ENCODE measurements at places on chromosomes 16 and 17.

- DNase-seq: no peak
Measured at GRCh38 chr16:14187517-14188338, 116.6 kb downstream of the MRTFB start.

GRCh38 chr16:57514791-57515600 lies 21.4 kb downstream of the CCDC102A start:
- no peak for DNase-seq

DNA sequence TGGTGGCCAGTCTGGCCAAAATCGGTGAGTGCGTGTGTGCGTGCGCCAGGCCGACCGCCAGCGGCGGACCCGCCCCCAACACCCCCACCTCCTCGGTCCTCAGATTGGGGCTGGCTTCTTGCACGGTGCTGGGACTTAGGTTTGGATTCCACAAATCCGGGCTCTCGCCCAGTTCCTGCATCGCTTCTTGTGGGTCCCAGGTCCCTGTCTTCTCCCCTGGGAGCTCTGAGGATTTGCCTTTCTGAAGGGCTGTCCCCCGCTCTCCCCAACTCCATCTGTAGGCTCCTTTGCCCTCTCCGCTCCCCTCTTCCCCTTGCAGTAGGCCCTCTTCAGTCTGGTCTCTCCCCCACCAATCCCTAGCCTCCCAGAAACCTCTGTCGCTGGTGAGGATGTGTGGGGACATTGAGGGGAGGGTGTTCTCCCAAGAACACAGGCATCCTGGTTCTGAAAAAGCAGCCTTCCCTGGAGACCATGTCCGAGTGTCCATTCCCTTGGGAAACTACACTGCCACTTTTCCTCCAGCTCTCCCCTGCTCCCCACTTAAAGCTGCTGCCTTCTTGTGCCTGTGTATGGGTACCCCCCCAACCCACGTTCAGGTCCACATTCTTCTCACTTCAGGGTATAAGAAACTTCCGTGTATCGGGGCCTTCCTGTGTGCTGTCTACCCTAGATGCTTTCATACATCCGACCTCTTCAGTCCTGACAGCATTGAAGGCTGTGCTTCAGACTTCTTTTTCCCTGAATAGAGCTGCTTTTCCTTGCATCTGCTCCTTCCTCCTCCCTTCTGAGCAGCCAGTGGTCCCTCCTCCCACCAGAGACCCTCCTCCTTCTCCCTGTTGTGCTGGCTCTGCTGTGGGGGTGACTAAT lies 632 bp downstream of the SLC9A5 start:
- DNase-seq: no peak

DNA sequence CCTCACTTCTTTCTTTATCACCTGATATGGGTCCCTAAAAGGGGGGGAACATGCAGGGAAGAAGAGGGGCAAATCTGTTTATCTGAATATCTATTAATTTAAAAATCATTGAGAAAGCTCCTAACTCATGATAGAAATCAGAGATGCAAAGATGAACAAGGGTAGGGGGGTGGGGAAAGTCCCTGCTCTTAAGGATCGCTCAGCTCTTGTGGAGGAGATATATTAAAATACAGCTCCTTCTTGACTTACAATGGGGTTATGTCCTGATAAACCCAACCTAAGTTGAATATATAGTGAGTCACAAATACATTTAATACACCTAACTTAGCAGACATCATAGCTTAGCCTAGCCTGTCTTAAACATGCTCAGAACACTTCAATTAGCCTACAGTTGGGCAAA lies 237.5 kb downstream of the MAF start:
- no peak for DNase-seq

DNA sequence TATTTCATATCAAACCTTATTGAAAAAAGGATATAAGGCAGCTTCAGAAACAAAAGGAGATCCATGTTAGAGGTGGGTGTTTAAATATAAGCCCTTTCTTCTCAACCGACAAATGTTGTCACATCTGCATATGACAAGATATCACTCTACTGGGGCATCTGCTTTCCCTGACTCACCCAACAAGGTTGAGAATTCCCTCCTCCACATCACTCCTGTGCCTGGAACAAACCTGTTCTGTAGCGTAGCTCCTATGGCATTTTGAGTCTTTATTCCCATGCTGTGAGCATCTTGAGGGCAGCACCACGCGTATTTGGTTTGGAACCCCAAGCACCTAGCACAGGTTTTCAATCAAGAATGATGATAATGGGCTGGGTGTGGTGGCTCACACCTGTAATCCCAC lies 59.4 kb upstream of the ZFHX3 start:
- no peak for DNase-seq

DNA sequence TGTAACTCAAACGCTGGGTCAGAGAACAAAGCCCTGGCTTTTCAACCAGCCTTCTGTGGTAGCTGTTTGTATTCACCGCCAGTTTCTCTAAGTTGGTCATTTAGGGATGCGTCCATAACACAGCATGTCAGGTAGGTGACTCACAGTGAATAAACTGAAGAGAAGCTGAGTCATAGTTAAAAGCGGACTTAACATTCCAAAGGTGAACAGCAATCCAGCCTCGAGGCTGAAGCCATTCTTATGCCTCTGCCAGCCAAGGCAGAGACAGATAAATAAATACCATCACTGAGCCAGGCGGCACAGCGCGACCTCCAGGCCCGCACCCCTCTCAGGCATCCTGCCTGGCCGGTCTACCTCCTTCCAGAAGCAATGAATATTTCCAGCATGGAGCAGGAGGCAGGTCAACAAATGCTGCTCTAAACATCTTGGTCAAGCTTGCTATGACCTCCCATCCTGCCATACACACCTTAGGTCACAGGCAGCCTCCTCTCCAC lies 12.4 kb upstream of the CACNG4 start:
- DNase-seq: peak; percentile 32

- no peak for DNase-seq
Measured at GRCh38 chr16:70302745-70303144, 3.8 kb downstream of the DDX19B start.

DNA sequence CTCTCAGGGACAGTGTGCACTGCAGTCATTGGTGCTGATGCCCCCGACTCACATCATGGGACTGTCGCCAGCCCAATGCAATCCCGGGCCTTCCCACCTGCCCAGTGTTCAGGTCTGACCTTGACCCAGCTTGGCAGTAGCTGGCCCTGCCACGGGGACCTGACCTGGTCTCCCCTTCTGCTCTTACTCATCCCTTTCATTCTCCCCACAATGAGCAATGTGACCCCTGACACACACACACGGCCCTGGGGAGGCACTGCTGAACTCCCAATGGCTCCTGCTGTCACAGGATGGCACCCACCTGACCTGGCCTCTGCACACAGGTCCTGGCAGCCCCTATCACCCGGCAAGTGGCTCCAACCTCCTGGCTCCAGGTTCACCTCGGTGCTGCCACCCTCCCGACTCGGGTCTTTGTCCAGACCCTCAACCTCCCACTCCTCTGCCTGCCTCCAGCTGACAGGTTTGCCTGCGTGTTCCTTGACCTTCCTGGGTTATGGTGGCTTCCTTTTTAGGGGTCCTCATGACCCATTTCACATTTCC lies 6.6 kb downstream of the CD300C start:
- DNase-seq: no peak

- DNase-seq: no peak
Measured at GRCh38 chr17:1228781-1229348, 41.4 kb upstream of the BHLHA9 start.

DNA sequence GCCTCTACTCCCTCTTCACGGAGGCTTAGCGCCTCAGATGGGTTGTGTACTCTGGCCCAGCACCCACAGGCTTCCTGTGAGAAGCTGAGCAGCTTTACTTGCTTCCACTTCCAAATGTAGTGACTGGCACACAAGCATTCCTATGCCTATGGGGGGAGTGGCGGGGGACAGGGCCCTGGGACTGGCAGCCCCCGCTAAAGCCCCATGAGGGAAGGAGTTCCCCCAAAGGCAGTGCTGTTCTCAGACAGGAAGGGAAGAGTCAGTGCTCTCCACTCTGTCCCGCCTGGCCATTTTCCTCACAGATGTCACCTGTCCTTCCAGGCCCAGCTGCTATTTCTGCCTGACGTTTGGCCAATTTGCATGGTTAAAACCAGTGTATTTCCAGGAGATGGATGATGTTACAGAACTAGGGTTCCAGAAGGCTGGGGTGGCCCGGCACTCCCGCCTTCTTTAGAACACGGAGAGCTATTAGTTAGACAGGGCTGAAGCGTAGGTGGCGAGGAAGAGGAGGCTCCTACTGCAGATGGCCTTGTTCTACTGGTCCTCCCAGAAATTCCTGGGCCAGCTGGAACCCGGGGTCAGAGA lies 83.9 kb upstream of the FBXO47 start:
- no peak for DNase-seq

GRCh38 chr16:84811529-84811928 lies 8.3 kb upstream of the CRISPLD2 start:
- no peak for DNase-seq

- no peak for DNase-seq
Measured at GRCh38 chr16:5393070-5393469, 295.5 kb upstream of the EEF2KMT start.

DNA sequence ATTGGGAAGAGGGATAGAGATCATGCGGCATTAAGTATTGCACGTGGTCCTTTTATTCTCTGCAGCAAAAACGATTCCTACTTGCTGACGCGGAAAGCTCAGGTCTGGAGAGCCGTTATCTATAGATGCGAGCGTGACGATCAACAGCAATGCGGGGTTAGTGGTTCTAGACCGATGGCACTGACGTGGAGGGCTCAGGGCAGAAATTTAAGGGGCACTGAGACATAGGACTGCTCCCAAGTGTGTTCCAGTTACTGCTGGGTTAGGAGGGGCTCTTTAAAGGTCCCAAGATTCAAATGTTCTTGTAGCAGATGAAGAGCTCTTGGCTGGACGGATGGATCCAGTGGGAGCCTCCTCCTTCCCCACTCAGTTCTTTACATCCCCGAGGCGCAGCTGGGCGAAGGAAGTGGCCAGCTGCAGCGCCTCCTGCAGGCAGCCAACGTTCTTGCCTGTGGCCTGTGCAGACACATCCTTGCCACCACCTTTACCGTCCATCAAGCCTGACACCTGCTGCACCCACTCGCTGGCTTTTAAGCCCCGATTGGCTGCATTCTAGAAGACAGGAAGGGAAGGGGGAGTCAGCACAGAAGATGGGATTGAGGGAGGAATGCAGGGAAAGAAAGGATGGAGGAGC lies 732 bp upstream of the EXOSC6 start:
- DNase-seq: no peak

- no peak for DNase-seq
Measured at GRCh38 chr17:78112518-78113471, 15.8 kb downstream of the TMC6 start.

DNA sequence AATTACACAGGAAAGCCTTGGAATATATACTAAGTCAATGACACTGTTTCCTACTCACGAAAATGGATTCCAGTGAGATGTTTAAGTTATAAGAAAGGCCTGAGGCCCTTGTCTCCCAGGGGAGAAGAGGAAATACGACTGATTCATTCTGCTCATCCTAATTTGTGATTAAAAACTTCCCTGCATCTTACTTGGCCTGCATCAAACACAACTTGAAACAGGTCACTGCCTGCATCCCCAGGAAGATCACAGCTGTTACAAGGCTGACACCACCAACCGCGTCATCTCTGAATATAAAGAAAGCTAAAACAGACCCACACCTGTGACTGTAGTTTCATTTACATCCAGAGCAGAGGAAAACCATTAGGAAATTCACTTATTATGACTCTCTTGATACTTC lies 121.9 kb downstream of the DNAH3 start:
- DNase-seq: no peak

DNA sequence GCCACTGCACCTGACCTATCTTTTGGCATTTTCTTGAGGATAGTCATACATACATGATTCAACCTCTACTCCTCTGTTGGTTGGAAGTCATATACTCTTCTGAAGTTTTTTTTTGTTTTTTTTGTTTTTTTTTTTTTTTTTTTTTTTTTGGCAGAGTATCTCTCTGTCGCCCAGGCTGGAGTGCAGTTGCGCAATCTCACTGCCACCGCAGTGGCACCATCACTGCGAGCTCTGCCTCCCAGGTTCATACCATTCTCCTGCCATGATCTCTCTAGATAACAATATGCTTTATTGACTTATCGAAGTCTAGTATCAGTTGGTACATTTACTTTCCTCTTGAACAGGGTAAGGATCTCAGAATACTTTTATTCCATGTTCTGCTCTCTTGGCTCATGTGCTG lies 224.2 kb upstream of the WSCD1 start:
- no peak for DNase-seq

DNA sequence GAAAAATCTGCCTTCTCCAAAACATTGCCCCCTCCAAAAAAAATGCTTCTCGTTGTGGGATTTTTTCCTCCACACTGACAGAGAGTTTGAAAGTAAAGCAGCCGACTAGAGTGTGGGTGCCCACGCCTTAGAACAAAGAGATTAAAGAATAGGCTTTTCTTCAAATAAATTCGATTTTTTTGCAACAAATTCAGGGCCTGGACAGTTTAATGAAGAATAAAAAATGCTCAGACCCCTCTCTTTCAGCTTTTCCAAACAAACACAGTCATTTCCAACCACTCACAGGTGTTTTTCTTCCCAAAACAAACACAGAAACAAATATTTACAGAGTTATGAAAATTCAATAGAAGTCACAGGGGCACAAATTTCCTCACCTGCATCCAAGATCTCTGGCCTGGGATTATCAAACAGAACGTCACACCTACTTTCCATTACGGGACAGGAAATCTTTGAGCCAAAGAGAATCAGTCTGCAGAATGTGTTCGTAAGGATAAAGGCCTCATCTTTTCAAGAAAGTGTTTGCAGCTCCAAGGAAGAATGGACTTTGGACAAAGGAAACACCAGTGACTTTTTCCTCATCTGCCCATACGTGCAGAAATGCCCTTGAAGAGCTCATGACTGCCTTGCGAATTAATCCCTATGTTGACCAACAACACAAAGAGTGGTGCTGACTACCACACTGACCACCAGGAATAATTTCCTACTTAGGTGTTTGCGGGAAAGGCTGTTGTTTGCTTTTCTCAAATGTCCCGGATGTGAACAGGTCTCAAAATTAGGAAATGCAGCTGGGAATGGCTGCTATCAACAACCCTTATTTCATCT lies 31.3 kb upstream of the TOX3 start:
- no peak for DNase-seq

- DNase-seq: no peak
Measured at GRCh38 chr16:743794-744500, 3.1 kb upstream of the CIAO3 start.

GRCh38 chr16:49530427-49530970 lies 156.9 kb downstream of the C16orf78 start:
- no peak for DNase-seq

GRCh38 chr17:14089179-14089578 lies 19.9 kb downstream of the COX10 start:
- DNase-seq: no peak

GRCh38 chr16:26263406-26263805 lies 571.6 kb downstream of the HS3ST4 start:
- no peak for DNase-seq

DNA sequence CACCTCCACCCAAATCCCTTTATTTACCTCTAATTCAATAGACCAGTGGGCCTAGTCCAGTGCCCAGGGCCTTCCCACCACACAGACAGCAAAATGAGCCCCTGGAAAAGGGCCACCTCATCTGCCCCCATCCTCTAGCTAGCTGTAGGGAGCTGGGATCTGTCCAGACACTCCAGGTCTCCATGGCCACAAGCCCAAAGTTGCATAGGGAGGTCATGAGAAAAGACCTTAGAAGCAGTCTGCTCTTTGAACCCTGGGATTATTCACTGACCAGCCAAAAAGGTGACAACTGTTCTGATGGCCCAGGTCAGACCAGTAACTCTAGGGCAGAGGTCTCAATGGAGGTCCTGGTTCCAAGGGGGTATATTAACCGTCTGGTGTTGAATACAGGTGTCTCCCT lies 2.0 kb downstream of the CUEDC1 start:
- no peak for DNase-seq

GRCh38 chr16:57113042-57113453 lies 20.7 kb downstream of the CPNE2 start:
- DNase-seq: no peak
